HAP-1 (cell line): ENCODE measurements at places on chromosomes 16 and 17.

- no peak for DNase-seq
Observed at GRCh38 chr17:19000531-19001325, 3.8 kb downstream of the FAM83G start.

DNA sequence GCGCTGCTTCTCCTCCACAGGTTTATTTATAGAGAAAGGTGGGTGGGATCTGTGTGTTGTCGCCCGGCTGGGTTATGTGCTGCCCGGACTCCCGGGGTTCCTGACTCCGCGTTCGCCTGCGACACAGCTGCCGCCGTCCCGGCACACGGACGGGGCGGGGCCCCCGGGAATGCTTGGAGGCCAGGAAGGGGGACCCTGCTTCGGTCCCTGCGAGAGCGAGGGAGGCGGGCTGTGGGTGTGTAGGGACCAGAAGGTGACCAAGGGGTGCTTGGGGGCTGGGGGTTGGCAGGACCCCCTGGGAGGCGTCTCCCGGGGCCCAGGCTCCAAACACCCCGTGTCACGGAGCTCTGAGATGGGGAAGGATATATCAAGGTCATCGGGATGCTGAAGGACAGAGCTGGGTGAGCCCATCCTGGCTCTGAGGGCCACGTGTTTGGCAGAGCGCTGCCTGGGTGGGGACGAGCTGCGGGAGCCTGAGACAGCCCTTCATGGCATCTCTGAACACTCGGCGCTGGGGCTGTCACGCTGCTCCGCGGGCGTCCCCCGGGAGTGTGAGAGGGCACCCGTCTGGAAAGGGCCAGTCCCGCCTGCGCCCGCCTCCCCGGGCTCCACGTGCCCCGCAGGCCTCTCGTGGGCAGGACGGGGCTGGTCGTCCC is 4.2 kb downstream of the CACNA1H start:
- no peak for DNase-seq

DNA sequence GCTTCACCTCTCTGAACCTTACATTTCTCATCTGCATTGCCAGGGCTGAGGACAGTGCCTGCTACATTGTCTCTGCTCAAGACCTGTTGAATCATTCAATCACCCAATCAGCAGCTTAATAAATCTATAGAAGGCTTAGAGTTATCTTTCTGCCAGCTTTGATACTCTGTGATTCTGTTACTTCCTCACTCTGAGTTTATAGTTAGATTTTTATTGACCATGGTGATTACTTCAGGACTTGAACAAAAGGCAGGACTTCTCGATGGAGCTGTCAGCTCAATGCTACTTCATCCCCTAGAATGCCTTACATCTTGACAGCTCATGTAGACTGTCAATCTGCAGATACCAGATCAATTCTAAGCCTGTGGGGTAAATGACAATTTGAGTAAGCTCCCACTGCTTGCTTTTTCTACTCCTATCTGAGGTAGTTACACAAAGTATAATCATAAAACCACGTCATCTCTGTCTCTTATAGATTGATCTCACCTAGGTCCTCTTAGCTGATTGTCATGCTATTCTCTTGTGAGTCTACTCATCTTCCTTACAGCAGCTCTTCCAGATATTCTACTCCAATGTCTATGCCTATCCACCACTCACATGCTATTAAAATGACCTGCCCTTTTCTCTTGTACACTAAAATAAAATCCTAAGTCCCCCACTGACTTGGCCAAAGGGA is 318.3 kb upstream of the CA10 start:
- no peak for DNase-seq

DNA sequence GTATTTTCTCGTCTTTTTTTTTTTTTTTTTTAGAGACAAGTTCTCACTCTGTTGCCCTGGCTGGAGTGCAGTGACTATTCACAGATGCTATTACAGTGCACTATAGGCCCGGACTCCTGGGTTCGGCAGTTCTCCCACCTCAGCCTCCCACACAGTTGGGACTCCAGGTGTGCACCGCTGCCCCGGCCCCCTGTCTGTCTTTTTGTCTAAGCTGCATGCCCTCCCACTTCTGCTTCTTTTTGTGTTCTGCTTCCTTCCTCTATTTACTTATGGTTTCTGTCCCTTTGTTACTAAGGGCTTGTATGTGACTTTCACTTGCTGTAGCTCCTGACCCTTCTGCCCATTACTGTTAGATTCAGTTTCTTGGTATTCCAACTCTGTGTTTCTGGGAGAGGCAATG is 20.5 kb downstream of the SLC7A6 start:
- DNase-seq, result no peak

GRCh38 chr16:29698484-29699323 is 19.7 kb downstream of the QPRT start:
- no peak for DNase-seq

DNA sequence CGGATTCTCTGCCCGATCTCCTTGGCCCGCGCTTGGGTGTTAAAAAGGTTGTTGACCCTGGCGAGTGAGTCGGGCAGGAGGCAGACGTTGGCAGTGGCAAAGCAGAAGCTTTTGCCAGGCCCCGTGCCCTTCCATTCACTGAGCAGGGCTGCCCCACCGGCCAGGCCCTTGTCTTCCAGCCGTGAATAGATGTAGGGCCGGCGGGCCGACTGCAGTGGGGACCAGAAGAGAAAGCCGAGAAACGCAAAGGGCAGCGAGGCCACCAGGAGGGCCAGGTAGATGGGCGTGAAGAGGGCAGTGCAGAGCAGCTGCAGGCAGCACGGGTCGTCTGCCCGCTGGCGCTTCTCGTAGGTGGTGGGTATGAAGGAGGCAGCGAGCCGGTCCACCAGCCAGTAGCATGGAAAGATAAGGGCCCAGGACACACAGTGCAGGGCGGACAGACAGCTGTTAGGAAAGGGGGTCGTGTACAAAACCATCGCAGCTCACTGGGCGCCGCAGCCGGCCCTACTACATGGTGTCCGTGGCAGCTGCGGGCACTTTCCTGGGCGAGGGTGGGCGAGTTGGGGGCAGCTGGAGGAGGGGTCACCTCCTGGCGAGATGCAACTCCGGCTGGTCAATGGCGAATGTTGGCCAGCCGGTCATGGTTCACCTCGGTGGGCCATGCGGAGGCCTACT is 61.0 kb downstream of the PRMT7 start:
- DNase-seq, result no peak

GRCh38 chr17:17723354-17724261 is 42.4 kb downstream of the RAI1 start:
- DNase-seq, result no peak
